Activated CD4-positive, alpha-beta T cell treated with anti-CD3 and anti-CD28 coated beads, Interleukin-2, amount 50 U/mL, for 24 hours (primary cell): ENCODE measurements at places on chromosomes 12 and 14.
A peak's percentile ranks its signal among the peaks of the same experiment; 100 is the strongest.

- DNase-seq = no peak
Measured at GRCh38 chr12:58087423-58088127, 146.2 kb downstream of the ATP23 start.

DNA sequence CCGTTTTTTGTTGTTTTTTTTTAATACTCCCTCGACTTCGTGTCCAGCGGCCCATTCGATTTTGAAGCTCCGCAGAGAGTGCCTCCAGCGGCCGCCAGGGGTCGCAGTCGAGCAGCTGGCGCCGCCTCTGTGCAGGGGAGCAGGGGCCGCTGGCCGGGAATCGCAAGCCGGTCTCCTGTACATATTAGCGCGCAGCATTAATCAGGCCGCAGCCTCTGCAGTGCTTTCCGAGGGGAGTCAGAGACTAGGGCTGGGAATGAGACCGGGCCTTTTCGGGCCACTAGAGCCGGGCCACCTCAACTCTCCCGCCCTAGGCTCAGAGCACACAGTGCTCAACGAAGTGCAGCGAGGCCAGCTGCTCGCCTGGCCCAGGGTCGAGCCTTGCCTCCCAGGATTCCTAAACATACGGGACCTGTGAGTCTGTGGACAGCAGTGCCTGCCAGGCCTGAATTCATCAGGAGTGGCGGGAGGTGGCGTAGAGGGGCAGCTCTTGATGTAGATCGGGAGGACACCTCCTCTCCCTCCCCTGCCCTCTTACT lies 81.8 kb downstream of the EMP1 start:
- peak; percentile 46 for DNase-seq

- DNase-seq = no peak
Measured at GRCh38 chr14:70064136-70064865, 124.5 kb downstream of the SLC8A3 start.

DNA sequence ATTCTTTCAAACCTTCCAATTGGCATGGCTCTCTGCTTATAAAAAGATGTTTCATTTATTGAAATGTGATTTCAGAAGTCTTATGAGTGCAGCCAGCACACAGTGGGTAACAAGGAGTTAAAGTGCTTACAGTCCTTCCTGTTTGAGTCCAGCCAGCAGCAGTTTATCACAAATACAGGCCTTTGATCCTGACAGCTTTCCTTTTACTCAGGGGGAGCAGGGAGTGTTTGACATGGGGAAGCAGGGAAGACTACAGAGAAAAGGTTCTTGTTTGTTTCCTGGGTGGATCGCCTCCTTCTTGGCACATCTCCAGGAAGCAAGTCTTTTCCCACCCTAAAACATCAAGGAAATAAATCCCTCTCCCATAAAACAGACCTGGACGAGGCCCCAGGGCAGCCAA lies 216.1 kb downstream of the MSRB3 start:
- no peak for DNase-seq

DNA sequence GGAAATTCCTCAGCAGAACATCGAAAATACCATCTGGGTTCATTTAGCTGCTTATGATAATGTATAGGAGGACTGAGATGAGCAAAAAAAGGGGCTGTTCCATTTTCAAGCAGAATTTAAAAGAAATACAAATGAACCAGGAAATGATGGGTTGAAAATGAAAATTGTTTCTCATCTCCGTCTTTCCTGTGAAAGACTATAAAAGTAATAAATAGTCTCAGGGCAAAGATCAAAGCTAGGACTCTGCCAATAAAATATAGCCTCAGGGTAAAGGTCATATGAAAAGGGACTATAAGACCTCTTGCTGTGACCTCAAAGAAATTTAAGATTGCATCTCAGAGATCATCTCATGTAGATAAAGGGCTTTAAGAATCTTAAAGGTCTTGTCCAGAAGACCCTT lies 478.0 kb downstream of the BTG1 start:
- no peak for DNase-seq

DNA sequence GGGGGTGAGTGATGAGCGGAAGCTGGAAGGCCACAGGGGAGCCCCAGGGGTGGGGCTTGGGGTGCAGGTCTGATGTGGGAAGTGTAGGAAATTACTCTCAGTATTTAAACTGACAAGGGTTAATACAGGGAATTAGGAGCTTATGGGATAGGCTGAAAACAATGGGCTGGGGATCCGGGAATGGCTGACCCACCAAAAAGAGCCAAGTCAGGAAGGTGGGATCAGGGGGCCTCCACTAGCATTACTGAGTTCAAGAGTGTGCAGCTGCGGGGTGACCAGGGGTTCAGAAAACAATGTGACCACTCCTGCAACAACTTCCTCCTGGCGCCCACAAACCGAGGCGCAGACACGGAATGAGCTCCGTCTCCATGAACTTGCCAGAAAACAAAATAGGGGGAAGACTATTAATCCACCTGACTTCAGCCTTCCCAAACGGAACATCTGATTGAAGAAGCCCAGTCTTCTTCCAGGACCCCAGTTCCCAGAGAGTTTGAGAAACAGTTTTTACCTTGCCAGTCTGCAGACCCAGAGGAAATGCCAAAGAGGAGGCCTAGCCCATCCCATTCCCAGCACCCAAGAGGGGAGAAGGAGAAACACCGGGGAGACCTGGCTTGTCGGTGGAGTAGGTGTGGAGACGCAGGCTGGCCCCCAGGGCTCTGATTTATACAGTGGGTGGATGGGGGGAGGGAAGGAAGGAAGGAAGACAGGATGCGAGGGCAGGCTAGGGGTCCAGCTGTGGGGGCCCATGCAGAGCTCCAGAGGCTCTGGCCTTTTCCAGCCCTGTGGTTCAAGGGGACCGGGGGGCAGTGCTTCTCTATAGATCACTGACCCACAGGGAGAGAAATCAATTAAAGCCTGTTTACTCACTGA lies 16.5 kb upstream of the YY1 start:
- DNase-seq = no peak
